ENCODE measurements at places on chromosomes 7 and 10.

GRCh38 chr10:66940965-66941364 is 15.1 kb downstream of the LRRTM3 start:
- no peak for DNase-seq

GRCh38 chr10:20330246-20330645 is 514.0 kb downstream of the PLXDC2 start:
- no peak for DNase-seq

DNA sequence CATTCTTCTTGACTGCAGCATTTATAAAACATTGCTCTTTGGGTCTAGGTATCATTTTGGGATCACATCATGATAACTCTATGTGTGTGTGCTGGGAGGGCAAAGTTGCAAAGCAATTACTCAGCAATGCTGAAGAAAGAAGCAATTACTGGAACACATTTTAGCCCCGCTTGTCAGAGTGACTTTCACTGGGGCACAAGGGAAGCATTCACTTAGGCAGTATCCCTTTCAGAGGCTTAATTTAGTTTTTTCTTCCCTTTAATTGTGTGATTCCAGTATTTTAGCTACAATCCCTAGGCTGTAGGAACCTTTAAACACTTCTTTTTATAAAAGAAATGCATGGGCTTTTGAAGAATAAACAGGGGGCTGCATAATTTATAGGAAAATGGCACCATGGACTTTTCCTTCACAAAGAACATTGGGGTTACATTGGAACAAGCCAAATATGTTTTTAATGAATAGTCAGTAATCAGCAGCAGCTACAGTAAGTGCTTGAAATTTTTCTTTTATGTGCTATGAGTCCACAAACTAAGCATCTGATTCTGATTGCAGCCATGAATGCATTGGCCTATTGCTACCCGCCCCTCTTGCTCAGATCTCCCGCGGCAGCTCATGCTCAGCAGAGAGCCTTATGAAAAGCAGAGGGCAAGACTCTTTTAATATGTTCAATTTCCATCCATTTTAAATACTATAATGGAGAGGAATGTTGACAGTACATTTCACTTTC is 51.2 kb upstream of the NXPH1 start:
- no peak for DNase-seq

- DNase-seq: no peak
Measured at GRCh38 chr7:107538001-107538400, 25.7 kb downstream of the COG5 start.

- DNase-seq: no peak
Measured at GRCh38 chr7:77354484-77354883, 61.7 kb downstream of the GSAP start.

DNA sequence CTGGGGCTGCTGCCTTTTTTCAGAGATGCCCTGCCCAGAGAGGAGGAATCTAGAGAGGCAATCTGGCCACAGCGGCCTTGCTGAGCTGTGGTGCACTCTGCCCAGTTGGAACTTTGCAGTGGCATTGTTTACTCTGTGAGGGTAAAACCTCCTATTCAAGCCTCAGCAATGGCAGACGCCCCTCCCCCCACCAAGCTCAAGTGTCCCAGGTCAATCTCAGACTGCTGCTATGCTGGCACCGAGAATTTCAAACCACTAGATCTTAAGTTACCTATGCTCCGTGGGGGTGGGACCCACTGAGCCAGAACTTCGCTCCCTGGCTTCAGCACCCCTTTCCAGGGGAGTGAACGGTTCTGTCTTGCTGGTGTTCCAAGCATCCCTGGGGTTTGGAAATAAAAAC is 77.2 kb downstream of the EXOC4 start:
- DNase-seq: no peak

GRCh38 chr7:129118976-129119375 is 25.5 kb upstream of the TSPAN33 start:
- no peak for DNase-seq

GRCh38 chr10:116281775-116282174 is 8.8 kb upstream of the GFRA1 start:
- no peak for DNase-seq

DNA sequence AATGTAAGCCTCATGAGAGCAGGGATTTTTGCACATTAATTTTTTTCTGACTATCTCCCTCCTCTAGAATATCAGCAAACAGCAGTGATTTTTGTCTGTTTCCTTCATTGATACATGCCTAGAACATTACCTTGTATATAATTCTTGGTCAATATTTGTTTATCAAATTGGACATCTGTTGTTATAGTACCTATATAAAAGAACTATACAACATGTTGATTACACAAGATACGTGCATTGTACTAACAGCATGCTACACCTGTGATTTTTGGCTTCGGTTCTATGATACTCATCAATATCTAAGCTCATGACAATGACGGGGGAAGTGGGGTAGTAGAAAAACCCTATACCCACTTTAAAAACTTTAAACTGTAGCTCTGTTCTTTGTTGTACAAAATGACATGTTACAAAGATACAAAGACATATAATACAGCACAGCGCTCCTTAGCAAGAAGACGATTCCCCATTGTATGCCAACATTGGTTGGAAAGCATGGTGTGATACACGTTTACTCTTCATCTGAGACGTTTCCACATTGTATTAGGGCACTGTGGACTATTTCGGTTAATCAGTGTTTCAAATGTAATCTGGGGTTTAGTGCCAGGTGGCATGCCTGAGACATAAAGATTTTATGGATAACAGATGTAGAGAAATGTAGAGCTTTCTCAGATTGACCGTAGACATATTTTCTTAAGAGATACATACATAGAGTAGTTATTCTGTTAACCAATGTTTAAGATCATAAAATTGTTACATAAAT is 70.5 kb upstream of the FOXP2 start:
- no peak for DNase-seq

DNA sequence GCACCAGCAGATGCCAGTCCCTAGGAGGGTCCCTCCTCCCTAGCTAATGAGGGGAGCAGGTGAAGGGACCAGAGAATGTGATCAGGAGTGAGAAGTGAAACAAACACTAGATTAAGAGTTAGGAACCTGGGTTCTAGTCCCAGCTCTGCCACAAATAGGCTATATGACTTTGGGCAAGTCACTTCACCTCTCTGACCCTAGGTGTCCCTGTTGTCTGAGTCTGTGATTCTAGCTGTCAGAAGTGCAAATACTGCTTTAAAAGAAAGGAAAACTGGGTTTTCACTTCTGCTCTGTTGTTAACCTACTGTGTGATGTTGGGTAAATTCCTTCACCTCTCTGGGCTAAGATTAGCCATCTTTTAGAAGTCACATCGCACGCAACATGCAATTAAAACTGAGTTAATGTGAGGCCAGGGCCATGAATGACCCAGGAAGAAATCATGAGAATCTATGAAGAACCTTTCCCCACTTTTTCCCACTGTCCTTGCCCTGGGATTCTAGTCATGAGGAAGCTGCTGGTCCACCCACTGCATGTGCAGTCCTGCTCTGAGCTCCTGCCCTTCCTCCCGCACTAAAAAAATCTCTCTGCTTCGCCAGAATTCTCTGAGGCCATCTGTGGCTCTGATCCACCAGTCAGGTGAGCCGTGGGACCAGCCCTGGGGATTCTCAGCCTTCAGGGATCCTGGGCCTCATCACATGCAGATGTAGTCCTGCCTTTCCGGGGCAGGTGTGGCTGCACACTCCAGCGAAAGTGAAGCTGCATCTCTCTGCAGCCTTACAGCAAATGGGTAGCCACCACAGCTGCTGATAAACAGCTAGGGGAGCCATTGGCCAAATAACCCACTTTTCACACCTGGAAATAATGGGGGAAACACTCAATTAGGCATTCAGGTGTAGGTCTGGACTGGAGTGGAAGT is 181.7 kb downstream of the PLXNA4 start:
- DNase-seq: no peak

GRCh38 chr10:89475125-89475524 is 60.3 kb downstream of the SLC16A12 start:
- DNase-seq: no peak

GRCh38 chr10:69479240-69480067 is 28.2 kb downstream of the TSPAN15 start:
- no peak for DNase-seq

GRCh38 chr7:116195451-116195850 is 14.9 kb upstream of the TES start:
- DNase-seq: no peak

- DNase-seq: no peak
Measured at GRCh38 chr10:43336641-43337318, 34.7 kb upstream of the FXYD4 start.

GRCh38 chr10:59064080-59064692 is 112.3 kb upstream of the PHYHIPL start:
- no peak for DNase-seq

GRCh38 chr7:100971111-100972001 is 2.0 kb downstream of the MUC12 start:
- DNase-seq: no peak

DNA sequence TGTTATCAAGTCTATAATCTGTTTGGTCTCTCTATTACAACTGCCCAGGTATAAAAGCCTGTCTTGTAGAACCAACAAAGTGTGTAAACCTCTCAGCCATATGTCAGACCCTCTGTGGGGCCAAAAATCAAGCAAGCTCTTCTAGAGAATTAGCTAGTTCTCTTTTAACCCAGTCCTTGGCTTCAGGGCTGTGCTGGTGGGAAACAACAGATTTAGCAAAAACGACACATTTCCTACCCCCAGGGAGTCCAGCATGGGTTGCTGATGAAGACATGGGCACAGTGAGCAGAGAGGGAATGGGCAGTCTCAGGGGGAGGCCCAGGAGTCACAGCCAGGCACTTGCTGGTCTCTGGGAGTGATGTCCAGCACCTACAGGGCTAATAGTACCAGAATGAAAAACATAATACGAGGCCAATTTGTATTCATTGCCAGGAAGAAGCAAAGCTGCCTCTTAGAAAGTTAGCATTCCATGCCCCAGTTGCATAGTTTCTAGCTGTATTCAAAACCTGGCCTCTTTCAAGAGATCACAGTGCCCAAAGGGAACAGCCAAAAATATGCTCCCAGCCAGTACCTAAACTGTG is 80.1 kb downstream of the FRMD4A start:
- no peak for DNase-seq

DNA sequence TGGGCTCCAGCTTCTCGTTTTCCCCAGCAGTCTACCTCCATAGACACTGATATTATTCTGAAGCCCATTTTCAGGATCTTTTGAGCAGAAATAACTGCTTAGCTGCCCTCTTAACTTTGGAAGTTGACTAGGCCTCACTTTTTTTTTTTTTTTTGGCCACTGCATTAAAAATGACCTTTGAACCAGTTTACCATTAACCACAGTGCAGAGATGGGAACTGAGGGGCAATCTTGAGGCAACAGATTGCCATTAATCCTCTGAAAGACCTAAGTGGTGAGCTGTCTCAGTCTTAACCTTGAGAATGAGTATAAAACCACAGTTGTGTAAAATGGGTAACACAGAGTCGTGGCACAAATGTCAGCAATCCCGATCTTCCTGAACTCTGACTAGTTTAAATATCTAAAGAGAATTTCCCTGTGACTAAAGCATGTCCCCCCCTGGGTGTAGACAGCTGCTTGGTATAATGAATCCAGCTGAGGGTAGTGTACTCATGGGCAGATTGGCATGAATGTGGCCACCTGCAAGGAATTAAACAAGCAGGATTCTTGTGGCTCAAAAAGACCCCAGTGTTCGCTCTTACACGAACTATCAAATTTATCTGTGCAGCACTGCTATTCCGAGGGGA is 46.1 kb upstream of the FMC1 start:
- no peak for DNase-seq

DNA sequence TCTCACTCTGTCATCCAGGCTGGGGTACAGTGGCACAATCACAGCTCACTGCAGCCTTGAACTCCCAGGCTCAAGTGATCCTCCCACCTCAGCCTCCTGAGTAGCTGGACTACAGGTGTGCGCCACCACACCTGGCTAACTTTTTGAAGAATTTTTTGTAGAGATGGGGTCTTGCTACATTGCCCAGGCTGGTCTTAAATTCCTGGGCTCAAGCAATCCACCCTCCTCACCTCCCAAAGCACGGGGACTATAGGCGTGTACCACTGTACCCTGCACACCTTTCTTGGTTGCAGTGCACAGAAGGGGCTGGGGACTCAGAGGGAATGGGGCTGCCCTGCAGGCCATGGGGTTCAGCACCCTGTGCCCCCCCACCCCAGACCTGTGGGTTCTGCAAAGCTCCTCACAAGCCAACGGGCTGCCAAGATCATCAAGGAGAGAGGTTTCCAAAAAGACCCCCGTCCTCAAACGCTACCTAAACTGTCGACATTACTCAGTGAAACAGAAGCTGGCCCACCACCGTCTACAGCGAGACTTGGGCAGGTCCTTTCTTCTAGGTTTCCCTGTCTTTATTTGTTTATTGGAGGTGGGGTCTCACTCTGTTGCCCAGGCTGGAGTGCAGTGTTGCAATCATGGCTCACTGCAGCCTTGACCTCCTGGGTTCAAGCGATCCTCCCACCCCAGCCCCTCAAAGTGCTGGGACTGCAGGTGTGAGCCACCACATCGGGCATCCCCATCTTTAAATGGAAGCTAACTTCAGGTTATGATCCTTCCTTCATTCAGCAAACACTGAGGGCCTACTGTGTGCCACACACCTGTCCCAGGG is 26.6 kb upstream of the ELFN1 start:
- DNase-seq: no peak

- no peak for DNase-seq
Measured at GRCh38 chr7:51315393-51316261, 982 bp downstream of the COBL start.

- no peak for DNase-seq
Measured at GRCh38 chr7:101162551-101163278, 2.7 kb downstream of the VGF start.

- DNase-seq: no peak
Measured at GRCh38 chr10:47026301-47027107, 115.3 kb downstream of the PTPN20 start.

DNA sequence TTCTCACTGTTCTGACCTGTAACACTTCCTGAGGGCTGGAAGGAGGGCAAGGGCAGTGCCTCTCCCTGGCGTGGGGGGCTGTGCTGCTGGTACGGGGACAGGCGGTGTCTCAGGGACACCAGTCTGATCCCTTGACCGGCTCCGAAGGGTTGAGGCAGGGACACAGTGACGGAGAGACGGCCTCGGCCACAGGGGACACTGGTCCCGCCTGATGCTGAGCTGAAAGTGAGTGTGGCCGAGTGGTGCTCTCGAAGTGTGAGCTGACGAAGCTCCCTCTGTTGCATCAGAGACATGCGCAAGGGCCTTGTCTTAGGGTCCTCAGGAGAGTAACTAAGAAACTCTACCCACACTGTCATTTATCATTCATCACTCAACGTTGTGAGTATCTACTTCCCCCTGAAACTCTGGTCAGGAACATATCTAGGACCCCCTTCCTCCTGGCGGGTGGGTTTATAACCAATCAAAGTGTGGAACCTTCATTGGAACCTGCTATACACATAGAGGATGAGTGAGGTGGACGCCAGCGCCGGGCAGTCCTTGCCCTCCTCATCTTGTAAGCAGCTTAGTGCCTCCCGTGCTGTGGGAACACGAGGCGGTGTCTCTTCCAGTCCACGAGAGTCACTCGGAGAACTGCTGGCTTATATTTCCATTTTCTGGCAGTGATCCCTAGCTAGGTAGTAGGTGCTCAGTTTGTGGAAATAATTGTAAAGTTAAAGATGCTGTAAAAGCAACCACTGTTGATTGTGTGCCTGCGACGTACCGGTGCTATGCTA is 283.1 kb downstream of the DNAJB6 start:
- no peak for DNase-seq
